Activated T-cell treated with anti-CD3 and anti-CD28 coated beads for 1 hour (primary cell): ENCODE measurements at places on chromosomes 13 and 19.

- no peak for DNase-seq
Measured at GRCh38 chr13:95298971-95299621, 2.2 kb downstream of the ABCC4 start.

GRCh38 chr19:3765121-3765520 is 2.6 kb downstream of the MRPL54 start:
- DNase-seq, result no peak

- DNase-seq, result no peak
Measured at GRCh38 chr13:75250526-75251178, 231.3 kb downstream of the TBC1D4 start.

- DNase-seq, result no peak
Measured at GRCh38 chr19:51743405-51743804, 8.3 kb downstream of the FPR1 start.

- no peak for DNase-seq
Measured at GRCh38 chr19:2544576-2545415, 68.9 kb downstream of the GADD45B start.

- no peak for DNase-seq
Measured at GRCh38 chr19:18392926-18393325, 4.5 kb downstream of the LRRC25 start.

DNA sequence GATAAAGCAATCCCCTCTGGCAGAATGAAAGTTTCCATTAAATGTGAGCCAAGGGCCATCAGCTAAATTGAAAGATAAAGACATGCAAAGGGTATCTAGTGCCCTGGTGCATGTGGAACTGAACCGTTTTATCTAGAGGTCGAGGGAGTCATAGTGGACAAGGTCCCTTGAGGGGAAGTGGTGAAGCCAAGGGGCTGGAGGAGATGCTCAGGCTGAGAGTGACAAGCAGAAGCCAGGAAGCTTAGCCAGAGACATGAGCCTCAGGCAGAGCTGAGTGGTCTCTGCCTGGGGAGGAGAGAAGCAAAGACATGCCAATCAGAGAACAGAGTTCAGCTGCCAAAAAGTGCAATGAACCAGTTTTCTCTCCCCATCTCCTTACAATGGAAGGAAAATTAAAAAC is 68.1 kb upstream of the SLC10A2 start:
- DNase-seq, result no peak

GRCh38 chr13:20506696-20507095 is 19.0 kb downstream of the CRYL1 start:
- DNase-seq, result no peak

- DNase-seq, result peak; percentile 36
Measured at GRCh38 chr19:48997972-48998371, 4.3 kb downstream of the RUVBL2 start.

- no peak for DNase-seq
Measured at GRCh38 chr13:114179087-114179658, at the start of gene CFAP97D2. TSS of gene CFAP97D2 (plus strand) at chr13:114179257. CDS start at chr13:114179331, 74 bp downstream.

GRCh38 chr13:105611424-105611823 is 924.0 kb downstream of the EFNB2 start:
- no peak for DNase-seq

GRCh38 chr19:55251341-55252081 is 7.3 kb downstream of the PPP6R1 start:
- DNase-seq, result peak; percentile 20

DNA sequence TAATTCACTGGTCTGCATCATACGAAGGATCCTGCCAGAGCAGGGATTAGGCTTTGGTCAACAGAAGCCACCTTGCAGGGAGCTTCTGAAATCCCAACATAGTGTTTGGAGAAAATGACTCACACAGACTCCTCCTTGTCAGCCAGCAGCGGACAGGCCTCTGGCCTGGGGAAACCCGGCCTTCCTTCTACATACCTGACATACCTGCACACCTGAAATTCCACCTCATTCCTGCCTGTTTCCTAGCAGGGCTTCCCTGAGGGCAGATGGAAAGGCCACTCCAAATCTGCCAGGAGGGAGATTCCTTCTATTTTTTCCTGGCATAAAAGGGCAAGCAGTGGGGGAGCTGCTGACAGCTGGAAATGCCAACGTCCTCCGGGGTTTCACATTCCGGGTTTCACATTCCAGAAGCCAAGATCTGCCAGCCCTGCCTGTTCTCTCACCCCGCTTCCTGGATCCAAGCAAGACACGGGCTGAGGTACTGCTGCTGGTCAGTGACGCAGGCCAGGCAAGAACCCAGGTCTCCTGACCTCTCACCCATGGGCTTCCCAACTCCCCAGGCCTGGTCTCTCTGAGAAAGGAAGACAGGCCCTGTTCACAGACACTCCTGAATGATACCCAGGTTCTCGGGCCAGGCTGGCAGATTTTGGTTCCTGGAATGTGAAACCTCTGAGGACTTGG is 18.2 kb upstream of the IGFL1 start:
- DNase-seq, result no peak

DNA sequence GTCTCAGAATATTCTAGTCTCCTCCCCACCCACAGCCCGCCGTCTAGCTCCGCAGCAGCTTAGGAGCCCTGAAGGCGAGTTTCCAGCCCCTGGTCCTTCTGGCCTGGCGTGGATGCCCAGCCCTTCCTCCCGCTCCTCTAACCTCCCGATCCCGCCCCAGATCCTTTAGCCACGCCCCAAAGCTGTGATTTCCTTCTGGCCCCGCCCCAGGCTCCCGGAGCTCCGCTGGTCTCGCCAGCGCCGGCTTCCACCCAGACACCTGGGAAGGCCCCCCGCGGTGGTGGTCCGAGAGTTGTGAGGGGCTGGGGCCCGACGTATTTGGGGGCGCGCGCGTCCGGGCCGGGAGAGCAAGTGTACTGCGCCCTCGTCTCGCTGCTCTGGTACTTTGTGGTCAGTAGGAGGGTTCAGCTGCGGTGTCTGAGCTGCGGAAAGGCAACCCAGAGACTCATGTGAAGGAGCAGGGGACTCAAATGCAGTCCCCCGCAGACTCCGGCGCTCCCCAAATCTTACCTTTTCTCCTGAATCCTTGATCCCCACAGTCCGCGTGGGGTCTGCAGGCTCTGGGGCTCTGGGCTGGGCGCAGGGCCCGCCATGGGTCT is at the start of gene CGB7:
CGB7 (minus strand) TSS at position 114 of the 599 bp plus-strand sequence. CDS start 2,374 bp downstream, outside the sequence.
- DNase-seq, result peak; percentile 18

- DNase-seq, result no peak
Measured at GRCh38 chr19:46724468-46724867, 7.6 kb upstream of the PRKD2 start.

GRCh38 chr13:48437371-48437770 is 24.5 kb upstream of the LPAR6 start:
- no peak for DNase-seq

DNA sequence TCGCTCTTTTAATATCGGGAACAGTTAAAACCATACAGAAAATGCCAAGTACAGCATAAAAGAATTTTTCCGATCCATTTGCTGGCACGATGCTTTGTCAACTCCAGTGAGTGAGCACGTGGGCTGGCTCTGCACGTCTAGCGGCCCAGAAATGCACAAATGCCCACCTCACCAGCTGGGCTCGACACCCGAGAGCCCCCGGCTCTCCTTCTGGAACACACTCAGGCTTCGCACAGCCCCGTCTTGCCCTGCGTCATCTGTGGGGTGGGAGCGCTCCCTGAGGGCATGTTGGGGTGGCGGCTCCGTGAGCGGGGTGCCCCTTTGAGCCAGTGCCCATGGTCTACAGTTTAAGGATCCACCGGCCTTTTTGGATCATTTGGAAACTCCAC is 24.5 kb downstream of the ATP4B start:
- no peak for DNase-seq

DNA sequence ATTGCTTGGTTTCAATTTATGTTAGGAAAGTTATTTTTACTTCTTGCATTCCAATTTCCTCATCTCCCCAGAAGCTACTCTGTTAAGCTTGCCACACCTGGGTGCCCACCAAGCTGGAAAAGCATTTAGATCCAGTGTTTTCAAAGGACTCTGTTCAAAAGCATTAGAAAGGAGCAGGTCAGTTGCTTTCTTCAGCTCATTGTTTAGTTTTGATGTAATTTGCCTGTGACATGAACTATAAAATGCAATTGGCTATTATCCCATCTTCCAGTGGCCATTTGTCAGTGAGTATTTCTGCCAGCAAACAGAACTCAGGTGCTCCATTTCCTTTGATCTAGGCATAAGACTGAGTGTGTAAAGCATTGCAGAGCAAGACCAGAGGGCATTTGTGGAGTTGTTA is 46.7 kb upstream of the RNF113B start:
- no peak for DNase-seq

DNA sequence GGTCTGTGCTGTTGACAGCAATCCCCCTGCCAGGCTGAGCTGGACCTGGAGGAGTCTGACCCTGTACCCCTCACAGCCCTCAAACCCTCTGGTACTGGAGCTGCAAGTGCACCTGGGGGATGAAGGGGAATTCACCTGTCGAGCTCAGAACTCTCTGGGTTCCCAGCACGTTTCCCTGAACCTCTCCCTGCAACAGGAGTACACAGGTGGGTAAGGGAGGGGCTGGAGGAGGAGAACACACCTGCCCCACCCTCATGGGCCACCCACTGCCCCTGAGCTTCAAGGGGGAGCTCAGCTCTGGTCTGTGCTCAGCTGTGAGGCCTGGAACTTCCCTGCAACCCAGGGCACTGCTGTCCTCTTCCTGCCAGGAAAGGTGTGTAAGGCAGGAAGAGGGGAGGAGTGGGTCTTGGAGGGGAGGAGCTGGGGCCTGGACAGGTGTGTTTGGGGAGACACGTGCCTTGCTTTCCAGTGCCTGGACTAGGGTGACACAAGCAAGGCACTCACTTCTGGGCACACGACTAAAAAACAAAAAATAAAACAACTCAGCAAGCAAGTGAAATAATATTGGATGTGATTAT is 3.9 kb downstream of the SIGLEC7 start:
- no peak for DNase-seq

GRCh38 chr13:90397503-90397902 is 950.0 kb upstream of the MIR17HG start:
- DNase-seq, result no peak

DNA sequence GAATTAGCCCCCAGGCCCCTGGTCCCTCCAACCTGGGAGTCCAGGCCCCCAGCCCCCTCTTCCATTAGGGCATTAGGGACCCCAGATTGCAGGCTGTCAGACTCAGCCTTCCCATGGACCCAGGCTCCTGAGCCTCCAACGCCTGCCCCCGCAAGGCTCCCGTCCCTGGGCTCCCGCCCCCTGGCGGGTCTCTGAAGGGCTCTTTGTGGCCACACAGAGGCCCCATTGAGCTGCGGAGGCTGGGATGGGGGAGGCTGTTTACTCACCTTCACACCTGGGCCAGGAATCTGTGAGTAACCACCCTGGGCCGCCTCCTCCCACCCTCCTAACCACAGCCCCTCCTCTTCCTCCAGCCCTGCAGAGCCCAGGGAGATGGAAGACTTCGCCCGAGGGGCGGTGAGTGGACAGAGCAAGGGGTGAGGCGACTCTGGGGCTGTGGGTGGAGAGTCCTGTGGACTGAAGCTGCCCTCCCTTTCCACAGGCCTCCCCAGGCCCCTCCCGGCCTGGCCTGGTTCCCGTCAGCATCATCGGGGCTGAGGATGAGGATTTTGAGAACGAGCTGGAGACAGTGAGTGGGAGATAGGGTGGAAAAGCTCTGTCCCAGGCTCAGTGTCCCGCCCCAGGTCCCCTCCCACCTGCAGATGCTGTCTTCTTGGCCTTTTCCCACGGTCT is 4.9 kb downstream of the ARHGEF1 start:
- peak; percentile 83 for DNase-seq

GRCh38 chr19:6572217-6572616 is 18.7 kb downstream of the CD70 start:
- no peak for DNase-seq

- DNase-seq, result peak; percentile 70
Measured at GRCh38 chr19:3146677-3147100, 10.9 kb downstream of the GNA15 start.

GRCh38 chr13:90565985-90566713 is 781.3 kb upstream of the MIR17HG start:
- DNase-seq, result no peak

DNA sequence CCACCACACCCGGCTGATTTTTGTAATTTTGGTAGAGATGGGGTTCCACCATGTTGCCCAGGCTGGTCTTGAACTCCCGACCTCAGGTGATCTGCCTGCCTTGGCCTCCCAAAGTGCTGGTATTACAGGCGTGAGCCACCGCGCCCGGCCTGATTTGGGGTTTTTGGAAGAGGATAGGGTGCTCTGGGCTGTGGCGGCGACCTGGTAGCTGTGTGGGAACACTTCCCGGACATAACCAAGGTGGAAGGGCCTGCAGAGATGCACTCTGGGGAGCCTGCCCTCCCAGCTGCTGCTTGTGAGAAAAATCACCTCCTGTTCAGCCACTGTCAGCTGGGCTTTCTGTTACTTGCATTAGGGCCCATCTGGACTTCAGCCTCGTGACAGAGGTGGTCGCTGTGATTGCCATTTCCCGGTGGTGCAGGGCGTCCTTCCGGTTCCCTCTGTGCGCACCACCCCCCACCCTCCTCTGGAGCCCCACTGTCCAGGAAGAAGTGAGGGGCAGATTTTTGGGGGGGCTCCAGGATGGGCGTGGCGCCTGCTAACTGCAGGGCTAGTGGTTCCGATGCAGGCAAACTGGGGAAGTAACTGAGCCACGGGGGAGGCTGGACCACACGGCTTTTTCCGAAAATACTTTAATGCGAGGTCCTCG is 7.5 kb downstream of the IL4I1 start:
- no peak for DNase-seq

DNA sequence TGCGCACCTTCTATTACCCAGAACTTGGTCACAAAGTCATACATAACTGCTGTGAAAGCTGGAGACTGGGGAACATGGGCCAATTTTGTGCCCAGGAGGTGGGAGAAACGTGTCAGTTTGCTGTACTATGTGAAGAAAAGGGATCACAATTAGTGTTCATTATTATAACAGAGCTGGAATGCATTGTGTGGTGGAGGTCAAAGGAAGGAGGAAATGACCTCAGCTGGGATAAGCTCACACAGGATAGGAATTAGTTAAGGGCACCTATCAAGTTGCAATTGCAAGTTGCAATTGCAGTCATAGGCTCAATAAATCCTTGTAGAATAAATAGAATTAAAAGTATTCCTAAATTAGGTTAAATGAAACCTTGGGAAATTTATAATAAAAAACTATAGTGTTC is 103.9 kb upstream of the OBI1 start:
- no peak for DNase-seq

DNA sequence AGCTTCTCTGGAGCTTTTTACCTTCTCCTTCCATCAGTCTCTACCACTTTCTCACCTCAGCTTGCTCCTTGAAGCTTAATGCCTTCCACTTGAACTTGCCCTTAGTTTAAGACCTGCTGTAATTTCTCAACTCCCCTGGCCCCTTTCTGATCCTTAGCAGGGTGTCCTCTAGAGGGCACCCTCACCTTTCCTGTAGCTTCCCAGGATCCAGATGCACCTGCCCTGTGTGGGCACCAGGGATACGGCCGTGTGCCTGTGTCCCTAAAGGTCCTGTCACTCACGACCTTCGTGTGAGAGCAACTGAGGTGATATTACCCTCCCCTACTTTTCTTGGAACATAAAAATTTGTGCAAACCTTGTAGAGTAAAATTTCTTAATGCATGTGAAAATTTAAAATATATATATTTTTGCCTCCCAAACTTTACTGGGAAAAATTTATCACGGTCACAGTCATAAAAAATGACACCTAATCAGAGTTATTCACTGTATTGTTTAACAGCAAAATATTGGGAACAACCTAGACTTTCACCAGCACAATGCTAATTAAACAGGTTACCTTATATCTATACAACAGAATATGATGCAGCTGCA is 46.4 kb downstream of the PSG3 start:
- no peak for DNase-seq

GRCh38 chr13:86324191-86324590 is 525.0 kb upstream of the SLITRK6 start:
- no peak for DNase-seq
